Fibroblast of upper back skin (primary cell): ENCODE measurements at places on chromosomes 2 and 18.
A peak's percentile ranks its signal among the peaks of the same experiment; 100 is the strongest.

- no peak for DNase-seq
These were observed 44.5 kb upstream of the DAPL1 start for GRCh38 chr2:158750458-158751125.

- no peak for DNase-seq
These were observed 38.1 kb downstream of the TMEM87B start for GRCh38 chr2:112093216-112093615.

GRCh38 chr18:70390371-70391090 is 101.7 kb downstream of the SOCS6 start:
- peak; percentile 87 for DNase-seq

DNA sequence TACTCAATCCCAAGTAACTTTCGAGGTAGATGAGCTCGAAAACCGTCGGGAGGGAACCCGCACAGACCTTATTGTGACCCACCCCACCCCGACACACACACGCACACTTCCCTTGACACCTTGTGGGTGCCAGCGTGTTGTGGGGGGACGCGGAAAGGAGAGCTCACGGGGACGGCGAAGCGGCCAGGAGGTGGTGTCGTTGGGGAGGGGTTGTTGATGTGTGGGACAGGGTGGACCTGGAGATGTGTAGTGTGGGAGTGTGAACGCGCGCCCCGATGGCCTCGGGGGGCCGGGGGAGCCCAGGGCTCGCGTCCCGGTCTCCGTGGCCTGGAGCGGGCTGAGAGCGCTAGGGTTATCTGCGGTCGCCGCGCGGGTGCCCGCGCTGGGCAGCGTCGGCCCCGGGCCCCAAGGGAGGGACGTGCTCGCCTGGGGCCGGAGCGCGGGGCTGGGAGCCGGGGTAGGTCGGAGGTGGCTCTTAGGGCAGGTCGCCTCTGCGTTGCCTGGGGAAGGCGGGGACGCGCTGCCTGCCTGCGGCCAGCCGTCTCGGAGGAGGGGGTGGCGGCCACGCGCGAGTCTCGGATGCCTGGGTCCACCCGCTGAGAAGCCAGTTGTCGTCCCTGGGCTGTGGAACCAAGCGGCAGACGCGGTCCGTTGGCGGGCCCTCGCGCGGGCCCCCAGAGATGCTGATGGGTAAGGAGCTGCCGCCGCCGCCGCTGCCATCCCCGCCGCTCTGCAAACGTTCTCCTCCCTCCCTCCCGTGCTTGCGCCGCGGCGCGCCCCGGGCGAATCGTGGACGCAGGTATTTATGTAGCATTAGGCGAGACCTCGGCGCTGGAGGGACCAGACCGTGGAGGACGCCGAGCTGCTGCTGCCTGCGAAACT is 1.6 kb downstream of the KLHL29 start:
- DNase-seq: no peak

DNA sequence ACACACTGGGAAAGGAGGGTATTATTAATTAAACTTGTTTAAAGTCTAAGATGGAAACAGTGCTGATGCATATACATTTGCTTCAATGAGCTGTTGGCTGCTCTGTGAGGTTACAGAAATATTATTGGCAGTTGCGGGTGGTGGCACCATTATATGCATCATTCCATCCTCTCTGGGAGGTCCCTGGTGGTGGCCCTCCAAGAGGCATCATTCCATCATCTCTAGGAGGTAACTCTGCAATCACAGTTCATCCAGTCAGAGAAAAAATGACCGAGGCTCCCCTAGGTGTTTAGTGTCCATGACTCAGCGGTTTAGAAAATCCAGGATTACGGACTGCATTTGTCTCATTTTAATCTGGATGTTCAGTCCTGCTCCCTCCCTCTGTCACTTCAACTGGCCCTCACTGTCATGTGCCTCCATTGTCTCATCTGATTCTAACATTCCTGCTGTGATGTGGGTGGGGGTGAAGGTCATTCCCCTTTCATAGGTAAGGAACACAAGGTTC is 15.4 kb downstream of the AFF3 start:
- DNase-seq: no peak

GRCh38 chr2:152480821-152481399 is 145.9 kb downstream of the FMNL2 start:
- DNase-seq: no peak

- no peak for DNase-seq
These were observed 152.2 kb upstream of the VRK2 start for GRCh38 chr2:57894381-57894780.

GRCh38 chr18:69490813-69491212 is 90.1 kb downstream of the DOK6 start:
- DNase-seq: peak; percentile 90

- DNase-seq: no peak
These were observed 83.5 kb downstream of the IRS1 start for GRCh38 chr2:226716126-226716525.

DNA sequence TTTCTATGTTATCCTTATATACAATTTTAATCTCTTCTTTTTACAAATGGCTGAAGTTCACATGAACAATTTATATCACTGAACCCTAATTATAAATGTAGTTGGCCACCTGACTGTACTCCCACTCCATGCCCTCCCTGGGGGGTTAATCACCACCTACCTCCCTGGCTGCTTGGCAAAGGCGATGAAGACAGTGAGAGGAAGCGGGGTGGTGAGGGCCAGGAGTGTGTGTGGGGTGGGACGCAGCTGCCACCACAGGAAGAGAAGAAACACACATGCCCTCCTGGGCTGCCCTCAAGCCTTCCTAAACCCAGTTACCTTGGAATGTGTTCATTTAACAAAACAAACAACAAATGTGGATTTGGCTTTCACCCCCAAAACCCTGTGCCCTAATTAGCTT is 87.0 kb upstream of the REV1 start:
- DNase-seq: no peak

DNA sequence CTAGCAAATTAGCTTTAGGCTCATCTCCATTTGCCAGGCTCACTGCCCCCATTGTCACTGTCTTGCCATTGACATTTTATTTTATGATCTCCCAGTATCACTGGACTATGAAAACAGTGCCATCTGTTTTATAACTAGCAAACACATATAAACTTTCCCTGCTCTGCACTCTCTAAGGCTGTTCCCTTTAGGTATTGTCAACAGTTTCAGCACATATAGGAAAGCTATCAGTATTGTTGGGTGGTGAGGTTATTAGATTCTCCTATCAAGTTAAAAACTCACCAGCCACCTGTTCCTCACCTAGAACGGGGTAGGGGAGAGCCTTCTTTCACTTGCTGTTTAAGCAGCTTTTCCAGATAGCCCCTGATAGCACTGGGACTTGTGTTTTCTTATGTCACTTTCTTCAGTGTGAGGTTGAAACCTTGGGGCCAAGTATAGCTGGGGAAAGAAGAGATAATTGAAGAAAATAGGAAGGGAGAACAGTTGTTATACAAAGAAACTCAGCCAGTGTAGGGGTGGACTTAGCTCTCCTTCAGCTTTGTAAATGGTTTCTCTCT is 32.5 kb downstream of the CFLAR start:
- no peak for DNase-seq

DNA sequence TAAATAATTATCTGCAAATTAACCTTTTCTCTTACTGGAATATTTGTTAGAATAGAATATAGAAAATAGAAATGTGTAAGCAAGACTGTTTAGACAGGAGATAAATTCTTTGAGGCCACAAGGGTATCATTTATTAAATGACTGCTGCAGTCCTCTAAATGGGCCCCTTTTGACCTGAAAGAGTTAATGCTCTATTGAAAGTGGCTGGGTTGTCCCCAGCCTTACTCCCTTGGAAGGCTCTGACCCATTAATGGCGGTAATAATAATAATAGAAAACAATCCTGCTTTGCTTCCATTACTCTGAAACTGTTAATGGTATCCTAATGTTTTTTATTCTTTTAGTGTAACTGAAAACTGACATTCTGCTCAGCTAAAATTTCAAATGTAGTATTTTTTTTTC is 398.0 kb upstream of the NRP2 start:
- no peak for DNase-seq

GRCh38 chr2:67259556-67260342 is 137.4 kb upstream of the ETAA1 start:
- DNase-seq: peak; percentile 87
